ENCODE measurements at places on chromosomes 5 and 9. TPM values are rescaled to one million over a fixed set of nuclear protein-coding genes. Genes with fewer than 3 reads are reported as not detected.

- no peak for DNase-seq
- H3K36me3 ChIP-seq = no peaks in the 10 kb centered on the region
- H3K27me3 ChIP-seq = no peaks in the 10 kb centered on the region
Observed at GRCh38 chr9:79812099-79812498, 240.3 kb downstream of the TLE4 start.

- no peaks in the 10 kb centered on the region for H3K27me3 ChIP-seq
- DNase-seq = no peak
- no peak overlapping the region for H3K4me3 ChIP-seq
- no peak overlapping the region for H3K27ac ChIP-seq
- H3K36me3 ChIP-seq = no peaks in the 10 kb centered on the region
Observed at GRCh38 chr5:152288499-152288898, 116.6 kb downstream of the NMUR2 start.

DNA sequence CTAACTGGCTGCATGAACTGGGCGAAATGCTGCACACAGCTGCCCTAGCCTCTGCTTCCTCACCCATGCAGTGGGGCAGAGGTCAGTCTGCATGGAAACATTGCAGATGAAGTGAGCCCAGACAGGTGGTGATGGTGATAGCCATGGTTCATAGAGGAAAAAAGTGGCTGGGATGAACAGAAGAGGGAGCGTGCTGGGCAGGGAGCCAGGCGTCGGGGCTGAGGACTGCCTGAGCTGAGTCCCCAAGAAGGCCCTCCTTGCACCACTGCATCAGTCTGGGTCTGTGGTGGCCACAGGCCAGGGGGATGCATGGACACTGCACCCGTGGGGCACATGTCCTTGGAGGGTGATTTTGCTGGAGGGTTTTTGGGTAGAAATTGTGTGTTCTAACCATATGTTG, 80.5 kb downstream of the AMBP start:
- no peak for DNase-seq
- H3K36me3 ChIP-seq = no peaks in the 10 kb centered on the region
- no peak overlapping the region for H3K4me3 ChIP-seq
- no peaks in the 10 kb centered on the region for H3K4me1 ChIP-seq
- no peak overlapping the region for H3K27ac ChIP-seq

- DNase-seq = no peak
- H3K4me1 ChIP-seq = no peaks in the 10 kb centered on the region
- no peaks in the 10 kb centered on the region for H3K36me3 ChIP-seq
Observed at GRCh38 chr5:157504053-157504452, 44.0 kb downstream of the NIPAL4 start.

DNA sequence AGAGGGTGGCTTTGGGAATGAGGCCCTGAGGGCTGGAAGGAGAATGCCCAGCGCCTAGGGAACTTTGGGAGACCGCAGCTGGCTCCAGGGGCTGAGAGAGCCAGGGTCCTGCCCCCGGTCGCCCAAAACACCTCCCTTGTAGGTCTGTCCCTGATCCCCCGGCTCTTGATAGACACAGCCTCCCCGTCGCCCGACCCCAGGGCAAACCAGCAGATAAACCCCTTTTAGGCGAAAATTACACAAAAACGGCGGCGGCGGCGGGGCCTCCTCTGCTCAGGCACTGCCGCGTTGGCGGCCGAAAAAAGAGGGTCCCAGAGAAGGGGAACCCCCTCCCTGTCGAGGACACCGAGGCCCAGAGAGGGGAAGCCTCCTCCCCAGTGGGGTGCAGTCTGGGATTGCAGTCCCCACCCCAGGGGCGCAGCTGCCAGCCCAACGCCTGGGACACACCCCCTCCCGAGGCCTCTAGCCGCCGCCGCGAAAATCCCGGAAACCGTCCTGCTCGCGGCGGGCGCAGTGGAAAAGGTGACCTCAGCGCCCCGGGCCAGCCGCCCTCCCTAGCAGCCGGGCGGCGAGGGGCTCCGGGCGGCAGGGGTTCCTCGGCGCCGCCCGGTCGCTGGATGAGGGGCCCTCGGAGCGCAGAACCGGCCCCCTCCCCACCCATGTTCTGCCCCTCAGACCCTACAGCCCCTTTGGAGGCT, 3.1 kb upstream of the BARX1 start:
- no peak overlapping the region for H3K27ac ChIP-seq
- no peak for DNase-seq
- no peak overlapping the region for H3K4me3 ChIP-seq
- H3K27me3 ChIP-seq = peaks cover 55% of the 10 kb centered on the region
- H3K4me1 ChIP-seq = peaks cover 36% of the 10 kb centered on the region

GRCh38 chr5:58677650-58678049, 94.8 kb downstream of the RAB3C start:
- no peak overlapping the region for H3K27ac ChIP-seq
- H3K36me3 ChIP-seq = no peaks in the 10 kb centered on the region
- no peaks in the 10 kb centered on the region for H3K4me1 ChIP-seq
- no peak overlapping the region for H3K4me3 ChIP-seq
- no peaks in the 10 kb centered on the region for H3K27me3 ChIP-seq
- no peak for DNase-seq

DNA sequence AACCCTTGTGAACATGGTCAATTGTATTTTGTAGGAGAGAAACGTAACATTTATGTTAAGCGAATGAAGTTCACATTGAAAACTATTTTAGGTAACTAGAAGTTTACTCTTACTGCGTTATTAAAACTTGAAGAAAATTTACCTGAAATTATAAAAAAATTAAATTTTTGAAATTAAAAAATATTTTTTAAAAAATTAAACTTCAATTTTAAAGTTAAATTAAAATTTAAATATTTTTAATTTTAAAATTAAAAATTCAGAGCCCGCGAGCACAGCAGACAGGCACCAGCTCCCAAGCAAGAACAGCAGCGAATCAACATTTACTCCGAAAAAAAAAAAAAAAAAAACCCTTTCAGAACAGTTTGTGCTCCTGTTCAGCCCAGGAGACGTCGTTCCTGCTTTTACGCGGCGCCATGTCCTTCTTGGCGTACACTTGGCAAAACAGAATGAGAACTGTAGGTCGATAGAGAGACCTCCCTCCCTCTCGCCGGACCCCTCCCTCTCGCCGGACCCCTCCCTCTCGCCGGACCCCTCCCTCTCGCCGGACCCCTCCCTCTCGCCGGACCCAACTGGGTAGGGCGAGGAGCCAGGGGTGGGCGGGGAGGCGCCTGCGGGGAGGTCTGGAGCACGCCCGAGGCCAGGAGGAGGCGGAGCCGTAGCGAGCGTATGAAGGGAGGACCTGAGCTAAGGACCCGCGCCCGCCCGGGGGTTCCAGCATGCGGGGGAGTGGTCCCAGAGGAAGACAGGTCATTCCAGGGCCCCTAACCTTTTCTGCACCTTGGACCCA, 235.8 kb downstream of the ROR2 start:
- H3K36me3 ChIP-seq = no peaks in the 10 kb centered on the region
- DNase-seq = no peak
- H3K27me3 ChIP-seq = no peaks in the 10 kb centered on the region

DNA sequence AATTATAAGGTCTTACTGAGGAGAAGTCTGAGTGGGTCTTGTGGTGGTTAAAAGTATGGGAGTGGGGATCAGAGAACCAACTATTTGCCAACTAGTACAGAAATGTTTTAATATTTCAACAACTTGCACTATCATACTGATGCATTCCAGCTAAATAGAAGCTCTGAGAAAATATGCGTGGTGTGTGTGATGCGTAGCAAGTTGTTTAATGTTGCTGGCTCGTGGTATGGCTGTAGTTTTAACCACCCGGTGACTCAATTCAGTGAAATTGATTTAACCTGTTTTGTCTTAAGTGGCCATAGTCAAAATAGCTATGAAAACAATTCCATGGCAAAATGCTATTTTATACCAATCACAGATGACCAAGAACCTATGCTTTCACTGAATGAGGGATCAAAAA, 176.5 kb upstream of the SLC24A2 start:
- H3K4me3 ChIP-seq = no peak overlapping the region
- H3K27me3 ChIP-seq = no peaks in the 10 kb centered on the region
- H3K36me3 ChIP-seq = no peaks in the 10 kb centered on the region
- no peak overlapping the region for H3K27ac ChIP-seq
- no peaks in the 10 kb centered on the region for H3K4me1 ChIP-seq

GRCh38 chr9:136527721-136528710, 17.8 kb downstream of the NOTCH1 start:
- H3K27ac ChIP-seq = peak overlapping the region; percentile 56
- no peak overlapping the region for H3K4me3 ChIP-seq
- H3K36me3 ChIP-seq = peaks cover 29% of the 10 kb centered on the region
- DNase-seq = no peak
- H3K4me1 ChIP-seq = peaks cover 47% of the 10 kb centered on the region
- H3K27me3 ChIP-seq = no peaks in the 10 kb centered on the region

DNA sequence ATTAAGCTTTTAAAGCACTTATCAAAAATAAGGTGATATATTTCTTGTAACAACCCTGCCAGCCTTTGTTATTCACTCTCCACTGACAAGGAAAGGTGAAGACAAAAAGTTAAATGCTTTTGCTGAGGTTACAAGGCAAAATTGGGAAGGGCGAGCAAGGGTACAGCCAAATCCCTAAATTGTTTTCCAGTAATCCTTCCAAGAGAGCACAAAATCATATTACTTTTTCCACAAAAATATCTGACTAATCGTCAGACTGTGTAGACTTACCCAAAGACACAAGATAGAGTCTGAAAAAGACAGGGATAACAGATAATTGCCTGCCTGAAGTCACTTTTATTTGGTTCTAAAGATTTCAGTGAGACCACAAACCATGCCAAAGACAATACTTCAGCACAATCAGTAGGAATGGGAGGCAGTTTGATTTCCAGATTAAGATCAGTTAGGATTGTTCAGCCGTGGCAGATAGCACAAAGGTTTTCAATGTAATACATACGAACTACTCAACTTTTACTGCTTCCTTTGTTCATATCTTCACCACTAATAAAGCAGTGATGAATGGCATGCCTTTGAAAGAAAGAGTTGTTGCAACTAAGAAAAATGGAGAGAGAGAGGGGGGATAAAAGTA, 383.8 kb upstream of the TUSC1 start:
- DNase-seq = no peak
- H3K36me3 ChIP-seq = no peaks in the 10 kb centered on the region

DNA sequence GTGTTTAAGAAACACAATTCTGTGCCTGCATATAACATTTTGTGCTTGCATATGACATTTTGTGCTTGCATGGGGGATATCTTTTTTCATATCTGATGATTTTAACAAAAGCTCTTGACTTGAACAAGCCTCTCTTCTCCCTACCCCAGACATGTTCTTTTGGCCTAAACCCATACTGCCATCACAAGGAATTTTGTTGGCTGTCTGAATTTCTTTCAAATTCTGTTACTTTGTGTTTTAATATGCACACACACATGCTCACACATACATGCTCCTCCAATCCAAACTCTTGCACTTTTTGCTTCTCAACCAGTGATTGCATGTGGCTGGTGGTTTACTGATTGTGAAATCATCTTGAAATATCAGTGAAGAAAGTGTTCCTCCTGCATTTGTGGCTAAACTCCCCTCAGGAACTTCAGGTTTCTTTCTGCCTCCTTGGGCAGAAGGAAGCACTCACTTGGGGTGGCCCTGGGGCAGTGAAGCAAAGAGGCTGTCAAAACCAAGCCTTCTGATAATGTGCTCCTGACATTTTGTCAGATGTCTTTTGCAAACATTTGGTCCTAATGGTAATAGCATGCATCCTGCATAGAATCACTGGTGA, 377.2 kb upstream of the KLF4 start:
- no peak for DNase-seq
- no peaks in the 10 kb centered on the region for H3K27me3 ChIP-seq
- no peak overlapping the region for H3K27ac ChIP-seq
- no peaks in the 10 kb centered on the region for H3K36me3 ChIP-seq
- no peaks in the 10 kb centered on the region for H3K4me1 ChIP-seq
- no peak overlapping the region for H3K4me3 ChIP-seq

DNA sequence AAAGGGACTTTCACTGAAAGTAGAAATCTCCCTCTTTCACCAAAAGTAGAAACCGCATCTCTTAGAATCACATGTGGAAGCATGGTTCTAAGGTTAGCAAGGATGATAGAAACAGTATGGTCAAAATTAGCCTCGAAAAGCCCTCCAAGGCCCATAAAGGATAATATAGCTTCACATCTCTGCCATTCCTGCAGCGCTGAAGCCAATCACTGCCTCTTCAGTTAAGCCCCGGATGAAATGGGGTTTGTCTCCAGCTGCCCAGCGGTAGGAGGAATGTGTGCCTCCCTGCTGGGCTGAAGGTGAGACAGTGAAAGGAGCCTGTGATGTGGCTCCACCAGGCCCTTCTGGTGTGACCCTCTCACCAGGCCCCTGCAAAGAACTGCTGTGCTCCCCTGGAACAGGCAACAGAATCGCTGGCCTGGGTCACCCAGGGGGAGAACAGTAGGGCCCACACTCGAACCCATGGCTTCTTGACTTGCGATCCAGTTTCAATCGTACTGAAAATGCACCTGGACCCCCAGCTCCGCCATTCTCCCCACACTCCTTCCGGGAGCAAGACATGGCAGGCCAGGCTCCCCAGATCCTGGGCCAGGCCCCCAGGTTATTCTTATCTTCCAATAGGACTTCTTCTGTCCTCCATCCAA, 47.2 kb downstream of the CAMK2A start:
- no peaks in the 10 kb centered on the region for H3K4me1 ChIP-seq
- H3K27me3 ChIP-seq = no peaks in the 10 kb centered on the region
- no peak overlapping the region for H3K4me3 ChIP-seq
- no peak for DNase-seq
- H3K36me3 ChIP-seq = no peaks in the 10 kb centered on the region

GRCh38 chr5:14851050-14851419, 20.5 kb downstream of the ANKH start:
- no peak overlapping the region for H3K4me3 ChIP-seq
- no peaks in the 10 kb centered on the region for H3K27me3 ChIP-seq
- H3K4me1 ChIP-seq = no peaks in the 10 kb centered on the region
- H3K27ac ChIP-seq = no peak overlapping the region
- DNase-seq = no peak

GRCh38 chr5:22605473-22605872, 247.7 kb downstream of the CDH12 start:
- H3K27me3 ChIP-seq = no peaks in the 10 kb centered on the region
- H3K27ac ChIP-seq = no peak overlapping the region
- no peak for DNase-seq
- no peak overlapping the region for H3K4me3 ChIP-seq
- no peaks in the 10 kb centered on the region for H3K36me3 ChIP-seq
- no peaks in the 10 kb centered on the region for H3K4me1 ChIP-seq

GRCh38 chr9:92512622-92513021, 23.2 kb downstream of the ECM2 start:
- no peaks in the 10 kb centered on the region for H3K27me3 ChIP-seq
- H3K4me3 ChIP-seq = no peak overlapping the region
- no peak for DNase-seq
- no peak overlapping the region for H3K27ac ChIP-seq
- no peaks in the 10 kb centered on the region for H3K36me3 ChIP-seq
- H3K4me1 ChIP-seq = no peaks in the 10 kb centered on the region

Gene PPIC
- not detected for total RNA-seq

Gene SLC6A19
- not detected for total RNA-seq

Gene KIF12
- not detected for total RNA-seq

Gene OR1Q1
- 0.69 TPM for total RNA-seq
